ENCODE measurements at places on chromosomes 11 and 22. TPM values are rescaled to one million over a fixed set of nuclear protein-coding genes. Genes with fewer than 3 reads are reported as not detected.
A peak's percentile ranks its signal among the peaks of the same experiment; 100 is the strongest.

DNA sequence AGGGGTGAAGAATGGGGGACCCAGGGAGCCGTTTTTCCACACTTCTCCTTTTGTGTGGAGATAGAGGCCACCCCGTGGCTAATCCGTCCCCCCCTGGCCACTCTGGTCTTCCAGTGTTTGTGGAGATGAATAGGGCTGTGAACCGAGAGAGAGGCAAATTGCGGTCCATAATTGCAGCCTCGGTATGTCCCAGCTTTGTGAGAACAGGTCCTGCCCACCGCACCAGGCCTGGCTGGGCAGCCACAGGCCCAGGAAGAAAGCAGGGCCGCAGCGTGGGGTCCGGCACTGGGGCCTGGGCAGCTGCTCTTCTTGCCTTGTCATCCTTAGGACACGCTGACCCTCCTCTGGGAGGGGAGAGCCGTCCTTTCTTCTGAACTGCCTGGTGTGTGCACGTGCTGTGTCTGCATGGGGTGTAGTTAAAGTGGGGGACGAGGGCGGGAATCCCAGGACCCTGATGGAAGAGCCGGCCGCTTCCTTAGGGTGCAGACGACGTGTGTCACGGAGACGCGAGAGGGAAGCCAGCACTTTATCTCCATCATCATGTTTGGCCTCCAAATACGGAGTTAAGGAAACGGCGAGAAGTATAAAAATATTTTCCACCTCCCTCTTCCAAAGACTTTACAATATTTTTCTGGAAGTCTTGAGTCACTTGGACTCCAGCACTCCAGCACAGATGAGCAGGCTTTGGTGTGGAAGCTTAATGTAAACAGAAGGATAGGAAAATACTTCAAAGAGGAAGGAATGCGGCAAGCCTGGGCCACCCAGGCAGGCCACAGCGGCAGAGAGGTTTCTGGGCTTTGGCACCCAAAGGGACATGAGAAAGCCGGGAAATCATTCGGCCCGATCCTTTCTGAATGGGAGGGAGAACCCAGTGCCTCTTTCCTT, 1248.4 kb downstream of the BRD1 start:
- DNase-seq: no peak

- no peak for DNase-seq
These were observed 135.2 kb downstream of the TTC28 start for GRCh38 chr22:28544431-28544868.

GRCh38 chr11:12724301-12725054, 50.3 kb downstream of the TEAD1 start:
- peak; percentile 73 for DNase-seq

- DNase-seq: no peak
These were observed 70.3 kb downstream of the PGR start for GRCh38 chr11:101059331-101059730.

- DNase-seq: no peak
These were observed 84.4 kb downstream of the DENND5A start for GRCh38 chr11:9180784-9181183.

GRCh38 chr22:44996648-44997047, 13.2 kb downstream of the PHF21B start:
- DNase-seq: no peak

GRCh38 chr11:115303929-115304531, 200.2 kb downstream of the CADM1 start:
- no peak for DNase-seq

GRCh38 chr11:13602844-13603243, 65.6 kb upstream of the FAR1 start:
- DNase-seq: no peak

DNA sequence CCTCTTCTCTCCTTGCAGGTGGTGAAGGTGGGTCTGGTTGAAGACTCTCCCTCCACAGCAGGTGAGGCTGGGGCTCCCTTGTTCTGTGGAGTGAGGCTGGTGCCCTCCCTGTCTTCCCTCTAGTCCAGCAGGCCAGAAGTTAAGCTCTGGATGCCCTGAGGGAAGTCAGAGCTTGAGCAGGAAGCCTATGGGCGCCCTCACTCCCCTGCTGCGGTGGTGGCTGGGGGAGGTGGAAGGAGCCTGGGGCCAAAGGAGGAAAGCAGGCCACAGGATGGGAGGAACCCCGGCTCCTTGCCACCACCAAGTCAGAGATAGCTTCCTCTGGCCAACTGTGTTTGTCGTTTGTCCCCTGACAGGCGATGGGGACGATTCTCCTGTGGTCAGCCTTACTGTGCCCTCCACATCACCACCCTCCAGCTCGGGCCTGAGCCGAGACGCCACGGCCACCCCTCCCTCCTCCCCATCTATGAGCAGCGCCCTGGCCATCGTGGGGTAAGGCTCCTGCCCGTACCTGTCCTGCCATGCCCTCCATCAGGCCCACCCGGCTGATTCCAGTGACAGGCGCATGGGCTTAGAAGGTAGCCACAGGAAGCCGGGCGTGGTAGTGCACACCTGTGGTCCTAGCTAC, 29.5 kb upstream of the RAB1B start:
- no peak for DNase-seq

DNA sequence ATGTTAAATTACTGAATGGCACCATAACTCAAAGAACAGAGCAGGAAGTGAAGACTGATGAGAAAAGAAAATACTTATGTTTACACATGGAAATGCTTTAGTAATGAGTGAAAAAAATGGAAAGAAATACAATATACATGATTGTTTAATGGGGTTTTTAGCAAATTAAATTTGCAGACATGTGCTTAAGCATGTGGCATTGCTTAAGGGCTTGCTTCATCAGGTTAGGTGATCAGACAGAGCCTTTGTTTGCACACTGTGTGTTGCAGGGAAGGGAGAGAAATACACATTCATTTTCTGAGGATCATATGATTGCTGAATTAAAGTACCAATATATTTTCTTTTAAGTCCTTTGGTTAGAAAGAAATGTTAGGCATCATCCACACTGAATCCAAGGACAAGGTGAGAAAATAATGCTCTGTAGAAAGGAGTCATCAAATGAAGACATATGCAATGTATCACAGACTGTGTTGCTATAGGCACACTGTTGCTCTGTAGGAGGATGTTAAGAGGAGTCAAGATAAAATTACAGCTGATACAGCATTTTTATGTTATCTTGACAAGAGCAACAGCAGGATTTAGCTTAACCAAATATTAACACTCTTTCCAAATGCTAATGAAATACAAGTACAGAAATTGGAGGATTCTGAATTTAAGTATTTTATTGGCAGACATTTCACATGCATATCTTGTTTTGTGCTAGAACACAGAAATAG, 23.4 kb upstream of the ARHGAP20 start:
- no peak for DNase-seq

GRCh38 chr11:123197711-123198110, 2.7 kb upstream of the CLMP start:
- DNase-seq: peak; percentile 87

GRCh38 chr22:42214633-42215415, 55.6 kb downstream of the TCF20 start:
- no peak for DNase-seq

The ANO1 gene
- polyA plus RNA-seq: not detected

The RNF169 gene
- 4.5 TPM for polyA plus RNA-seq

The XKR3 gene
- not detected for polyA plus RNA-seq

The SSTR3 gene
- polyA plus RNA-seq: not detected

The NPAS4 gene
- polyA plus RNA-seq: 0.72 TPM

The TMEM151A gene
- polyA plus RNA-seq: not detected
